ENCODE measurements at places on chromosomes 16 and 17.

DNA sequence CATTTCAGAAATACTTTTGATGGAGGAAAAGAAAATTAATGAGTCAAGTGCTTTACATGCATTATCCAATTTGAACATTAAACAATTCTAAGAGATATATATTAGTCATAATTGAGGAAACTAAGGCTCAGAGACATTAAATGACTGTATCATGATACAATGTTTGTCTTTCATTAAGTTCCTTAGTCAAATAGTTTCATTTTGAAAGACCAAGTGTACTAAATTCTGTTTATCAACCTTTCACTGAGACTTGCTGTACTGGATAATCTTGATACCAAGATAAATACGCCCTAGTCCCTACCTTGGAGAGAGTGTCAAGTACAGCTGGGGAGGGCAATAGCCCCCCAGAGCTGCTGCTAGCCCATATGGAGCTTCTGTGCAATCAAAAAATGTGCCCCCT, 24.2 kb downstream of the TOM1L2 start:
- no peak for DNase-seq

- no peak for DNase-seq
Measured at GRCh38 chr16:60060731-60061130, 1326.6 kb upstream of the GOT2 start.

- DNase-seq, result peak; percentile 12
Measured at GRCh38 chr17:18033442-18034099, 5.4 kb downstream of the ATPAF2 start.

GRCh38 chr17:74566132-74566753, 1.1 kb downstream of the CD300H start:
- no peak for DNase-seq

DNA sequence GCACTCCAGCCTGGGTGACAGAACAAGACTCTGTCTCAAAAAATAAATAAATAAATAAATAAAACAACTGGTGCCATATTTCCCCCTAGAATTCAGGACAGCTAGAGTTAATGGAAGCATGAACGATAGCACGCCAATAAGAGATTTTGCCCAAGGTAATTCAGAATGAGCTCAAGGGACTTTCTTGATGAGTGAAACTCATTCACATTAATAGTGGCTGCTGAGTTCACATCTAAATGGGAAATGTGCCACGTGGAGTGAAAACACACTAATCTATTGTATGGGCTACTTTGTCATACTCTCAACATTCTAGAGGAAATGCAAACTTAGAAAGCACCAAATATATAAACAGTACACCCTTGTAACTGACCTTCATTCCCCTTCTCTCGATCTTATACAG, 47.4 kb upstream of the PSMD7 start:
- no peak for DNase-seq

- no peak for DNase-seq
Measured at GRCh38 chr17:40107522-40108174, 7.3 kb upstream of the NR1D1 start.

DNA sequence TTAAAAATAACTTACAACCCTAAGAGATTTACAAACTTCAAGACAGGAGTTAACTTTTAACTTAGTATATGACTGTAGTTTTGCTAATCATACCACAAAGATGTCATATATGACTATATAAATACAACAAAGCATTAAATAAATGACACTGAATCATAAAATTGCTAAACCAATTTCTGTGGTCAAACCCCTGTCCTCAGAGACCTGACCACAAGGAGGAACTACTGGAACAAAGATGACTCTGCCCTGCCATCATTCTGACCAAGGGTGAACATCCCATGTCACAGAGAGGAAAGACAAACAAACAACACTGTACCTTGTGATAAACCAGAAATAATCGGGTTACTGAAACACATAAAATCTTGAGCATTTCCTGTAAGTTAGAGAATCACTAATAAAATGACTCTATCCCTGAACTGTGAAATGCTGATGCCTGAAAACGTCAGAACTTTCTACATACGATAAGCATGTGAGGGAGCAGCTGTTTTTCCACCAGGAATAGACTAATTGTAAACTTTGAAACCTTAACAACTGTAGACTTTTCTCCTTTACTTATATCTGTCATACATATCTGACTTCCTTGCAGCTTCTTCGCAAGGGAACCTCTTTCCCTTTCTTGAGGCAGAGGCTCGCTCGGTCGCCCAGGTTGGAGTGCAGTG, 47.9 kb downstream of the WDR59 start:
- no peak for DNase-seq

DNA sequence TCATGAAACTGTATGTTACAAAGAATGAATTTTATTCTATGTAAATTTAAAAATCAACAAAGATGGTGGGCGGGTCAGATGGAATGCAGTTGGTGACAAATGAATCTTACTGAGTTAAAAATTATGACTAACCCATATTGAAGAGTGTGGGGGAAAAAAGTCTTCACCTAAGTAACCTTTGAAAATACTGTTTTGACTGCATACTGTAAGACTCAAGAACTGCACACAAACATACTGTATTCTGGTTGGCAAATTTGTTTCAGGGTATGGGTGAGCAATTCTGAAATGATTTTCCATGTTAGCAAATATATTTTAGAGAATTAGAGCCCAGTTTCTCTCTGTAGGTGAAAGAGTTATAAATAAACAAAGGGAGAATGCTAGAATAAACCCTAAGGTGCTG, 153.7 kb upstream of the KCNJ18 start:
- DNase-seq, result no peak

DNA sequence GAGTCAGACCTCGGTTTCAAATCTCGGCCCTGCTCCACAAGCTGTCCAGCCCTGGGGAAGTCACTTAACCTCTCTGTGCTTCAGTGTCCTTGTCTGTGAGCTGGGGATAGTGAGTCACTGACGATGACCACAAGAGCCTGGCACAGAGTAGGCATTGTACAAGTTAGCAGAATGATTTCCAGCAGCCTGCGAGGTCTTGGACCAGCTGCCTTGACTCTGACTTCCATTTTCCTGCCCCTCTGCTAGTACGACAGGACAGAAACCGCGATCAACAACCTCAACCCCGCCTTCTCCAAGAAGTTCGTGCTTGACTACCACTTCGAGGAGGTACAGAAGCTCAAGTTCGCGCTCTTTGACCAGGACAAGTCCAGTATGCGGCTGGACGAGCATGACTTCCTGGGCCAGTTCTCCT, 20.7 kb downstream of the CPNE2 start:
- no peak for DNase-seq

GRCh38 chr17:73742948-73743381, 98.7 kb upstream of the SDK2 start:
- no peak for DNase-seq

DNA sequence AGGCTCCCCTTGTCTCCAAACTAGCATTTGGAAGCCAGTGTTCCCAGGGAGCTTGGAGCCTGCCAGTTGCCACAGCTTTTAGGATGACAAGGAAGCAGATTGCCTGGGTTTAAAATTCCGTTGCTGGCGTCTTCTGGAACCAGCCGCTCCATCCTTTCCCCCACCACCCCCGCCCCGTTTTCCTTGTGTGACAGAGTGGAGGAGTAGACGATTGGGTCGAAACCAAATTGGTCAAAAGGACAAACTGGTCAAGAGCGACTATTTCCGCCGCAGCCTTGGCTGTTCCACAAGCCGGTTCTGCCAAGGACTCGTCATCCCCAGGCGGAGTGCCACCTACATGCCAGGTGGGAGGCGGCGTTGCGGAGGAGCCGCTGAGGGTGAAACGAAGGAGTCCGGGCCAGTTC, 91.1 kb downstream of the RPA1 start:
- no peak for DNase-seq

- no peak for DNase-seq
Measured at GRCh38 chr17:60599220-60599619, 773 bp upstream of the PPM1D start.

DNA sequence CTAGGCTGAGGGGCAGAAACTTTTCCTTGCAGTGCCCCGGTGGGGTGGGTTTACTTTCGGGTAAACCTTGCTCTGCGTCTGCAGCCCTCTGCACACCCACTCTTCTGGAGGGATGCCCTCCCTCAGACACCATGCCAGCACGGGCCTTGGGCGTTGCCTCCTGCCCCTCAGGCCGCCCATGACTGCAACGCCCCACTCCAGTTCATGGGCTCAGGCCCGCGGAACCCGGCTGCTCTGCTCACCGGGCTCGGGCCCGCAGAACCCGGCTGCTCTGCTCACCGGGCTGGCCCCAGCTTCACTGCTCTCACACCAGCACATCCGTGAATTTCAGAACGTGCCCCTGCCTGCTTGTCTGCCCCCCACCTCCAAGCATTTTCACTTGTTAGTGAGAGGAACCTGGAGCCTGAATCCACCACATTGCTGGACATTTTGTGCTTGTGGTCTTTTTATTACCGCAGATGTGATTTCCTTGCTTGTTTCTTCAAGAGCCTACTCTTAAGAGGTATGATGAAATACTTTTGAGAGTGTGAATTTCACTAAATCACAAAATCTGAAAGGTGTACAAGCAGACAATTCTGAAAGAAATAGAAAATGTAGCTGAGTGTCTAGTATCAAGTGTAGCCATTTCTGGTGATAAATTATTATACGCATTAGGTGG, 130.9 kb downstream of the RPTOR start:
- no peak for DNase-seq

DNA sequence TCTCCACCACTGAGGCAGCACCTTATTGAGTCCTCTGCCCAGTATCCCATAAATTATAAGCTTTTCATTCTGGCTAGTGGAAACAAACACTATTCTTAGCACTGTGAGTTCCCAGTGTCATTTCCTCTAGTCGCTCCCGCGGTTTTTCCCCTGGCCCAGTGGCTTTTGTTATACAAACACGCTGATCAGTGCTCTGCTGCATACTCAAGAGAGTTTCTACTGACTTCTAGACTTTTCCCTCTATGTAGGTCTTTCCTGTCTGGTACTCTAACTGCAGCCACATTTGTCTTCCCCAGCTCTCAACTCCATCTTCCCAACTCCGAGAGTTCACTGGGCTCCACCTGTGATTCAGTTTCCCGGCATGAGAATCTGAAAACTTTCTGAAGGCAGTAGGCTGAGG, 556.6 kb upstream of the SALL1 start:
- DNase-seq, result no peak

DNA sequence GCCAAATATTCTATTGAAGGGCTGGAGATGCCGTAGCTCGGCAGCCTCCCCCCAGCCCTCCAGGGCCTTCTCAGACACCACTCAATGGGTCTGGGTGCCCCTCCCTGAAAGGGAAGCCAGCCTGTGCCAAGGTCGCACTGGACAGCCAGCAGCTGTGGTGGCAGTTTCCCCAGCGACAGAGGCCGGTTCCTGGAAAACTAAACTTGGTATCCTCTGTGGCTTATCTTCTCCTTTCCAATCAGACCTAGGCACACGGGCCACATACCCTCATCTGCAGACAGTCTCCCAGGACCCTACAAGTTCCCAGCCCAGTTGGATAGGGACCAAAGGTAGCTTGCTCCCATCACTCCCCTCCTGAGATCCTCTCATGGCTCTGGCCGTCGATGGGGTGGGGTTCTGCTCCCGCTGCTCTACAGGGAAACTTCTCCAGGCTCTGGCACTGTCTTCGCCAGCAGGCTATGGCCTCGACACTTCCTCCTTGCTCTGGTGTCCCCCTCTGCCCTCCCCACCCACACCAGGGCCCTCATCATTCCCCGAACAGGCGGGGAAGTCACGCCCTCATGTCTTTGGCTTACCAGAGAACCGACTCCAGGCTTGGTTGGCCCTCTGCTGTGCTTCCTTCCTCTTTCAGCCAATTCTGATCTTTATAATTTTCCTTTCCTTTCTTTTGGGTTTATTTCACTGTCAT, 18.3 kb upstream of the IL21R start:
- no peak for DNase-seq

All from activated CD4-positive, CD25-positive, alpha-beta regulatory T cell (primary cell).